Ureter (tissue), 1 donor: ENCODE measurements at places on chromosomes 5 and 9. TPM values are rescaled to one million over a fixed set of nuclear protein-coding genes. Genes with fewer than 3 reads are reported as not detected.

DNA sequence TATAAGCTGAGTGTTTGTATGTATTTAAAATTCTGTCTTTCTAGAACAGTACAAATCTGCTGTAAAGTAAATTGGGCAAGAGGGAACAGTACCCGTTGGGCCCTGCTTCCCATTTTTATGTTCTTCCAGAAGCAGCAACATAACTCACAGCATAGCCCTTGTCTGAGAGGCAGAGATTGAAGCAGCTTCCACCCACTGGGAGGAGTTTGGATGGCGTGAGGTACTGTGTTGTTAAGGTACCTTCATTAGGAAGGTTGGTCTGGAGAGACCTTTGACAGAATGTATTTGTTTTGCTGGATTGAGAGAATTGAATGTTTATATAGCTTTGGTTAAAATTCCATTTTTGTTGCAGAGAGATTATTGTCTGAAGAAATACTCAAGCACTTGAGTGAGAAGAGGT lies 24.8 kb downstream of the RAI14 start:
- no peak for DNase-seq

DNA sequence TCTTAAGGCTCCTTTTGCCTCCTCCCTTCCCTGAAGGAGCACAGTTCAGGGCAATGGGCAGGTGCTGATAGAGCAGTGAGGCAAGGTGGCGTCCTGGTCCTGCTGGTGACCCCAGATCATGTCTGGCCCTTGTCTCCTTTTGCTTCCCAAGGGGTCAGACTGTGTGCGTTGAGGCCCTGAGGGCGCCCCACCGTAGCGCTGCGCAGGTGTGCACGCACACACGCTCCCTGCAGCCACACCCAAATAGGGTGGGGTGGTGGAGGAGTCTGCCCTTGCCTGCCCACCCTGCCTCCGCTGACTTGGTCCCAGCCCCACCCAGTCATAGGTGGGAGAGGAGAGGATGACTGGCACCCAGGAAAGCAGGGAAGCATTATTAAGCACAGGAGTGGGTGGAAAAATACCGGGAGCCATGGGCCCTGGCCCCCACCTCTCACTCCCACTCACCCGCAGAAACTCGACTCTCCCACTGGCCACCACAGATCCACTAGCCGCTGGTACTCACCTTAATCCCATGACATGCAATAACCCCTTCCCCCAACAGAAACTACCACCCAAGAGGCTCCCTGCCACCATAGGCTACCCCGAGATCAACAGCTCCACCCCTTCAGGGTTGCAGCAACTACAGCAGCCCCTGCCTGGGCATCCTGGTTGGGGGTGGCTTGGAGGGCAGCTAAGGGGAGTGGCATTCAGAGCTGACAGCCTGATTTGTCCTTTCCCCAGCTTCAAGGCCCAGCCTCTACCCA lies 16.7 kb downstream of the PDLIM4 start:
- DNase-seq, result no peak

The SETD9 gene
- total RNA-seq, result 8.7 TPM

The OXCT1 gene
- total RNA-seq, result 18.2 TPM

The MSANTD3 gene
- total RNA-seq, result 12.3 TPM

The MARVELD2 gene
- total RNA-seq, result 32.4 TPM

- DNase-seq, result no peak
Measured at GRCh38 chr9:34200092-34200491, 21.2 kb downstream of the UBAP1 start.

- DNase-seq, result peak; percentile 32
Measured at GRCh38 chr9:134585746-134586706, 55.6 kb upstream of the COL5A1 start.

The GCNT4 gene
- 17.8 TPM for total RNA-seq

- no peak for DNase-seq
Measured at GRCh38 chr5:63398346-63398745, 563.9 kb downstream of the HTR1A start.

DNA sequence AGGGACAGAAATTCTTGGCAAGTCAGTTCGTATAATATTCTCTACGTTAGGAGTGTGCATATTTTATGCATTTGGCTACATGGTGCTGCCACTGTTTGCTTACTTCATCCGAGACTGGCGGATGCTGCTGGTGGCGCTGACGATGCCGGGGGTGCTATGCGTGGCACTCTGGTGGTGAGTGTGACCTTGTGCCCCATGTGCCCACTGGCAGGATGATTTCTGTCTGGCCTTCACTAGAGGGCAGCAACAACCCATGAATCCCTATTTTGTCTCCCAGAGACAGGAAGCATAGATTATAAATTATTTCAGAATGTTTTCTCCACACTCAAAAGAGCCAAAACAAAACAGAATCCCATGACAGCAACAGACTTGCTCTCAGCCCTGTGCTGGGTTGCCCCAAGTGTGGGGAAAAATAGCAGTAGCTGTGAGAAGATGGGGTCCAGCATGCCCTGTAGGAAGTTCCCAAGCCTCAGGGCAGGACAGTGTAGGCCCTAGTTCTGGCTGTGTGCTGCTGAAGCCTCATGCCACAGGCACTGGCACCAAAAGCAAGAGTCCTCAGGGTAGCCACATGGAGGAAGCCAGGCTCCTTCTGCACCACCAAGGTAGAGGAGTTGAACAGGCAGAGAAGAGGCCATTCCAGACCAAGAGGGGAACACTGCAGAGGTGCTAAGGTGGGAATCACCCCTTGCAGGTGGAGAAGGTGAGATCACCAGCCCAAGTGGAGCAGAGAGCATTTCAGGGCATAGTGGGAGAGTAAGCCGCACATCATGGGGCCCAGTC lies 16.0 kb downstream of the SLC22A5 start:
- DNase-seq, result no peak

DNA sequence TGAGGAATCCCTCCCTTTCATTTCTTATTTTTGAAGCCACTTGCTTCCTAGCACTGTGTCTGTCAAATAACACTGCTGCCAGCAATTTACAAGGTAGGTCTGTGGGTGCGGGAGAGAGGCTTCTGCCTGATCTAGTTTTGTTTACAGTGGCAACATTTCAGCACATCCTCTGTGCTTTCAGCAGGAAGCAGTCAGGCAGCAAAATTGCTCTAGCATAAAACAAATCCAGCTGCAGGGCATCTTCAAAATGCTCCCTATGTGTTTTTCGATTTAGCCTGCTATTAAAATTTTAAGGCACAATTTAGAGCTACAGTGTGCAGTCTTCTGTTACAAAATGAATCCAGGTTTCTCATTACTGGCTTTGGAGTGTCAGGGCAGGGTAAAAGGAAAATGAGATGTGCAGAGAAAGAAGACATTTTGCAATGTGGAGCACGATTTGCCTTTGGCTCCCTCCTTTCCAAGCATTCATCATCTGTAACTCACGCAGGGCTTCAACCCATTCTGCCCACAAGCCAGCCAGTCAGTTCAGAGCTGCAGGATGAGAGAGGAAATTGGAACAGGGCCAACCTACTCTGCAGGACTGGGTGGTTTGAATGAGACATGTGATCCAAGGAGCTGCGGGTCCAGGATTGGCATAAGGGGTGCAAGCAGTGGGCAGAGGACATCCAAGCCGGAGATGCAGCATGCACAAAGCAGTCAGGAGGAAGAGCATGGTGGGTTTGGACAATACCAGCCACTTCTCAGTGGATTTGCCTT lies 143.4 kb upstream of the APC start:
- no peak for DNase-seq

DNA sequence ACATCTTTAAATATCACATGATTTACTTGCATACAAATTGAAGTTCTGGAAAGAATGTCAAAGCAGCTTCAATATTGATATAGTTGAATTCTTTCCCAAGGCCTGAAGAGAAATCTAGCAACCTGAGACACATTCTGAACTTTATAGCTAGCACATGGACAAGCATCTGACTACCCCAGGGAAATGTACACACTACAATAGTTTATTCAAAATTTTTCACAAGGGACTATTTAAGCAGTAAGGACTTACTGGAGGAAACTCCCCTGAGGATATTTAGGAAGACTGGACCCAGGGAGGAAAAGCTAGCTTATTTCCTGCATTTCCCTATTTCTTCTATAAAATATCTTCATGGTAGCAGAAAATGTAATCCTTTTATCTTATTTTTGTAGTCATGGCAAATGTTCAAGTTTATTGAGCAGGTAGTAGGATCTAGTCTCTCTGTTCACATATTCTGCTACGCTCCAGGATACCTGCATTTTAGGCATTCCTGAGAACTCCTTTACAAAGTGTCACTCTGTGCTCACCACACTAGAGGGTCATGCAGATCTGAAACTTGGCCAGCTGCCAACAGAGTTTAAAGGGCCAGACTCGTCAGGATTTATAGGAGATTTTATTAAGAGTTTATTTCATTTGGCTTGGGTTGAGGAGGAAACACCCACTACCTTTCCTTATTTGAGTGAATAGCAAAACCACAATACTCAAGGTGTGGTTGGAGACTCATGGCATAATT lies 348.4 kb upstream of the FTMT start:
- no peak for DNase-seq

The ZCCHC7 gene
- 31.7 TPM for total RNA-seq

The BTNL8 gene
- total RNA-seq, result not detected

DNA sequence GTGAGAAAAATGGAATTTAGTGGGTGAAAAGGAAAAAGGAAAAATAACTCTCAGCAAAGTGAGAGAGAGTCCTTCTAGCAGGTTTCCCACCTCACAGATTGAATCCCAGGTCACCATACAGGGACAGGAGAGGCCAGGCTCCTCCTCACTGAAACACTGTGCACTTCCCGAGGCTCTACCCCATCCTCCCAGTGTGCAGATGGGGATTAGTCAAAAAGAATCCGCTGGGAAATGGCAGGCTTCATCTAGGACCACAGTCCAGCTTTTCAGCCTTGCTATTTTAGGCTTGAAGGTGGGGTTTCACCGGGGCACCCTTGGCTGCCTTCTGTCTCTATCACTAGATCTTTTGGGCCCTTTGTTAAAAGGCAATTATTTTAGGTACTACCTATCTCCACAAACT lies 47.8 kb downstream of the YIPF5 start:
- DNase-seq, result no peak

The LVRN gene
- total RNA-seq, result 0.49 TPM

DNA sequence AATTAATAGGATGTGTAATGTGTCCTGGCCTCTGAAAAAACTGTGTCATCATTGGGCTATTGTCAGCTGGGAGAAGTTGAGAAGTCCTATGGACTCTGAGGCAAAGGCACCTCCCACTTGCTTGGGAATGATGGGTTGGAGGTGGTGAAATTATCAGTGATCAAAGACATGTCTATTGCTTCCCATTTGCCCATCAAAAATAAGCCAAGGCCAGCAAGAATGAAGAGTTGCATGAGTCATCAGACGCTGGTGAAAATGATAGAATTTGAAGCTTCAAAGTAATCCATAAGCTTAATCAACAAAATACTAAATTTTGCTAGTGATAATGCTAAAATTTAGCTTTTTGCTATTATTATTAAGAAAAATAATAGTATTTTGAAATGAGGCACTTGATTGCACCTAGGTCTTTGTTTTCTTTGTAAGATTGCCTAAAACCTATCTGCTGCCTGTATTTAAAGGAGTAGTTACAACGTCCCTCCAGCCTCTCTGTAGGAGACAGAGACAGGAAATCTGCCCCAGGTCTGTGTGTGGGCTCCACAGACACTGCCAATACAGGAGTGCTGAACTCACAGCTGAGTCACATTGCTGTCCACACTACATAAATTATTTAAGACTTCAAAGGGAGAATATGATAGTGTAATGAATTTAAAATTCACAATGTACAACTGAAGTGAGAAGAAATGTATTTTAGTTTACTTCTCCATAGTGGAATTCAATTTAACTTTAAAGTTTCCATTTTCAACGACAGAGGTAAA lies 48.4 kb upstream of the APC start:
- DNase-seq, result no peak

- no peak for DNase-seq
Measured at GRCh38 chr5:143106174-143106573, 297.3 kb downstream of the NR3C1 start.

GRCh38 chr5:176630681-176631222 lies 277 bp downstream of the EIF4E1B start:
- no peak for DNase-seq

DNA sequence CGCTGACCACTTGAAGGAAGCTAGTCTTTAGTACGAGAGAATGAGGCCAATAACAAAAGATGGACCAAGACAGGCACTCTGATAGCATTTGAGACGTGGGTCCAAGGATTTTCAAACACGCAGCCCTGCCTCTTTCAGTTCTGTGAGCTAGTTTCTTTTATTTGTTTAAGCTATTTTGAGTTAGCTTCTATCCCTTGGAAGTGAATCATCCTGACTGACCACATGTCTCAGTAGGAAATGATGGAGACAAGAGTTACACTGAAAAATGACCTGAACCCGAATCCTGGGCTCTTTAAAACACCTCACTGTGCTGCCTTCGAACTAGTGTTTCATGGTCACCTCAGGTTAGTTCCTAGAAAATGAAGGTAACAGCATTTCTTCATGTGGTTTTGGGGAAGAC lies 9.9 kb downstream of the TEK start:
- no peak for DNase-seq

DNA sequence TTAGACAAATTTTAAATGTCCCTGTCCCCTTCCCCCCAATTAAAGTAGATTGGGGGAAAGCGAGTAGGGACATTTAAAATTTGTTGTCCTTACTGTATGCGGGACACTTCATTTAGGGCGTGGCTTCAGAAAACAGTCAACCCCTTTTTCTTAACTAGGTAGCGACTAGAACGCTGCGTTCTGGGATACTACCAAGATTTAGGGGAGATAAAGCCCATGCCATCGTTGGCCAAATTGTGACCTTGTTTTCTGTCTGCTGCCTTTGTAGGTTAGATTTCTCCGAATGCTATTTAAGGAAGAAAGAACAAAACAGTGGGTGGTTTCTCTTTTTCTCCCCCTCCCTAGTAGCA lies 1.2 kb downstream of the CKS2 start:
- DNase-seq, result no peak

GRCh38 chr5:109695005-109695926 lies 5.5 kb downstream of the MAN2A1 start:
- no peak for DNase-seq
